Stimulated activated CD4-positive, alpha-beta T cell treated with anti-CD3 and anti-CD28 coated beads, TNF-alpha, amount 100 ng/mL, for 1 hour (primary cell): ENCODE measurements at places on chromosomes 13 and 19.

DNA sequence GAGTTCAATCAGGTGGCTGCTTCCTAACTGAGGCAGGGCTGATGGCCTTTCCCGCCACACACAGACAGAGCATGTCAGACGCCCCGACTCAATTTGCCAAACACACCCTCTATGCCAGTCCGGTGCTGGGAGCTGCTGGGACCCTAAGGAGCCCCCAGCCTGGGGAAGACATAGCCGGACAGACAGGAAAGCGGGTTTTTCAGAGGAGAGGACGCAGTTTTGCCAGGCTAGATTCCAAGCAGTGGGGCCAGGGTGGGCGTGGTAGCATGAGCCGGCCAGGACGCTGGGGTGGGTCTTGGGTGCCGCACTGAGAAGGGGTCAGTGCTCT is 19.8 kb downstream of the MAST3 start:
- DNase-seq: no peak

DNA sequence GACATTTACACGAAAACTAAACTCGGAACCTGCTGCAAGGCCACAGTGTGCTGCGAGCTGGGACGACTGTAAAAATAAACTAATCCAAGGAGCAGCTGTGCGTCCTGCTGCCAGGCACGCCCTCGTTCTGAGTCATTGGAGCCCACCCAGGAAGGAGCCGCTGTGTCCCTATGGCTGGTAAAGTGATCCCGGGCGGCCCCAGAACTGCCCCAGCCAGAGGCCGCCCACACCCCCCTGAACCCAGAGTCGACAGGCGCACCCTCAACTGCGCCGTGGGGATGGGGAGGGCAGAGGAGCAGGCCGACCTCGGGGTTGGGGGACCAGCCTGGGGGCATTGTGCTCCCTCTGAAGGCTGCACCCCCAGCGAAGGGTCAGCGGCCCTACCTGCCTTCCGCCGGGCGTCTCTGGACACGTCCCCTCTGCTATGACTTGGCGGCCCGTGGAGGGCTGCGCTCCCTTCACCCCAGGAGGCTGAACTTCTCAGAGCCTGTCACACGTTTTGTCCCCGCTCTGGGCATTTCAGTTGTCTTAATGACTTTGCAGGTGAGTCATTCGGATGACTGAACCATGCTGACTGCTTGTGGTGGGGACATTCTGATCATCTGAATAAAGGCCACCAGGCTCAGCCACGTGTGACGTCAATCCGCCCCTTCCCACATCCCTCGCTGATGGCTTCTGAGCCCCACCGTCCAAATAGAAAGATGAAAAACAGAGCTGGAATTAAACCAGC is 42.7 kb downstream of the ADPRHL1 start:
- no peak for DNase-seq

GRCh38 chr19:5593343-5594255 is 25.8 kb upstream of the TINCR start:
- DNase-seq: no peak

DNA sequence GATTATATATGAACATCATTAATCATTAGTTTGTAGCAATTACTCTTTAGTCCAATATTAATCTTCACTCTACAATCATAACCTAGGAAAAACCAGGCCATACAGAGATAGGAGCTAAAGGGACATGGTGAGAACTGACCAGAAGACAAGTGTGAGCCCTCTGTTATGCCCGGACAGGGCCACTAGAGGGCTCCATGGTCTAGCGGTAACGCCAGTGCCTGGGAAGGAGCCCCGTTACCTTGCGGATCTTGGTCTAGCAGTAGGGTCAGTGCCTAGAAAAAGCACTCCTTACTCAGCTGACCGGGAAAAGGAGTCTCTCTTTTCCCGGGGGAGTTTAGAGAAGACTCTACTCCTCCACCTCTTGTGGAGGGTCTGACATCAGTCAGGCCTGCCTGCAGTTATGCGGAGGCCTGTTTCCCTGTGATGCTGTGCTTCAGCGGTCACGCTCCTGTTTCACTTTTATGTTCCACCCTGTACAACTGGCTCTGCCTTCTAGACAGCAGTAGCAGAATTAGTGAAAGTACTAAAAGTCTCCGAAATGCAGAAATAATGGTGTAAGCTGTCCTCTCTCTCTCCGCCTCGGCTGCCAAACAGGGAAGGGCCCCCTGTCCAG is 13.8 kb downstream of the OR7D4 start:
- DNase-seq: peak; percentile 9

GRCh38 chr19:17109962-17110598 is 34.5 kb downstream of the MYO9B start:
- DNase-seq: no peak

DNA sequence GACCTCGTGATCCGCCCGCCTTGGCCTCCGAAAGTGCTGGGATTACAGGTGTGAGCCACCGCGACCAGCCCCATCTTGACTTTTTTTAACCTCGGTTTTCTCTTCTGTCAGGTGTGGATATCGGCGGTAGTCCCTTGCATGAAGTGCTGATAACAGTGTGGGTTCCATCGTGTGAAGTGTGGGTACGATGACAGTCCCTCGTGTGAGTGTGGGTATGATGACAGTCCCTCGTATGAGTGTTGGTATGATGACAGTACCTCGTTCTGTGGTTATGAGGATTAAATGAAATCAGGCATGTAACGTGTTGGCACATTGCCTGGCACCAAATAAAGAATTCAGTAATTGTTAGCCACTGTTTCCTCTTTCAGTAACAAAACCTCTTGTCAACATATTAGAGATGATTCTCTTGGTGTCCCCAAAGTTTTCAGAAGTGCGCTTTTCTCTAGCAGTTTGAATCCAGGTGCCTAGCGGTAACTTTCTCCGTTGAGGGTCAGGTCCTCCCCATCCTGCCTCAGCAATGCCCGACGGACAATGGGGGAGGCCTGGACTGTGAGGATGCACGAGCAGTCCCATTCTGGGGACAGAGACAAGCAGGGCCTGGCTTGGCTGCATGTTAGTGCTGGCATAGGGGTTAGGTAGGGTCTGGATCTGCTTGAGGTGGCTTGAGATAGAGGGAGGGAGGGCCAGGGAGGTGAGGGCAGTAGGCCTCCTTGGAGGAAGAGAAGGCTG is 15.3 kb downstream of the GATAD2A start:
- no peak for DNase-seq

DNA sequence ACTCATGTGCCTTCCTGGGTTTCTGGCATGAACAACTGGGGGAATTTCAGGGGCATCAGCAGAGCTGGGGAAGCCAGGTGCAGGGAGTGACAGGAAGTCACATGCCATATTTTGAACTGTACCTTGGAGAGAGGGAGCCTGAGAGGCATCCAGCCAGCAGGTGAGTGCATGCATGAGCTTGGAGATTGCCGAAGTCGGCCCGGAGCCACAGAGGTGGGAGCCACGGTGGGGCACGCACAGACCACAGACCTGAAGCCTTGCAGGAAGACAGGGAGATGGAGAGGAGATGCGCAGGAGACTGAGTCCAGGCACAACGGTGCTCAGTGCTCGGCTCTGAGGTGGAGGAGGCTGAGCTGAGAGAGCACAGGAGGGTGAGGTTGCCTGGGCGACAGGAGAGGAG is 55.1 kb downstream of the CDADC1 start:
- DNase-seq: no peak

- DNase-seq: no peak
Measured at GRCh38 chr13:90763476-90764150, 583.9 kb upstream of the MIR17HG start.

GRCh38 chr13:75371203-75371602 is 110.8 kb downstream of the TBC1D4 start:
- DNase-seq: no peak

GRCh38 chr13:76503766-76504165 is 382.4 kb downstream of the KCTD12 start:
- no peak for DNase-seq

DNA sequence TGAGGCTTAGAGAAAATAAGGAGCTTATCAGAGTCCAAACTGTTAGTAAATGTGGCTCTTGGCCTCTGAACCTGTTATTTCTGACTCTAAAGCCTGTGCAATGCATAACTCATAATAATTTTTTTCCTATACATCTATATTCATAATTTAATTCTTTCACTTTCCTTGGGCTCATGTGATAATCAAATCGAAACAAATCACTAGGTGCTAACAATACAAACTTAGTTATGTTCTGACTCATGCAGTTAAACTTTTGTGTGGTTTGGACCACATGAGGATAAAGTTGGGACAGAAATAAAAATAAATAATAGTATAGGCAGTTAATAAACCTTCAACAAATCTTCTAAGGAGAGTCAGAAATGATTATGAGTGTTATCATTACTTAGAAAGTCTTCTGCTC is 1629.0 kb downstream of the OLFM4 start:
- no peak for DNase-seq

GRCh38 chr13:34847766-34848165 is 94.3 kb upstream of the NBEA start:
- no peak for DNase-seq

DNA sequence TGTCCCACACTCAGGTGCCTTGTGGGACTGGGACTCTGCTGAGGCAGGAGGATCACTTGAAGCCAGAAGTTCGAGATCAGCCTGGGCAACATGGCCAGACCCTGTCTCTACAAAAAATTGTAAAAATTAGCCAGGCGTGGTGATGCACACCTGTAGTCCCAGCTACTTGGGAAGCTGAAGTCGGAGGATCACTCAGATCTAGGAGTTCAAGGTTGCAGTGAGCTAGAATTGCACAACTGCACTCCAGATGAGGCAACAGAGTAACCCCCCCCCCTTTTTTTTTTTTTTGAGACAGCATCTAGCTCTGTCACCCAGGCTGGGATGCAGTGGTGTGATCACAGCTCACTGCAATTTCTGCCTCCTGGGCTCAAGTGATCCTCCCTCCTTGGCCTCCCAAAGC is 11.0 kb upstream of the SYDE1 start:
- DNase-seq: no peak

DNA sequence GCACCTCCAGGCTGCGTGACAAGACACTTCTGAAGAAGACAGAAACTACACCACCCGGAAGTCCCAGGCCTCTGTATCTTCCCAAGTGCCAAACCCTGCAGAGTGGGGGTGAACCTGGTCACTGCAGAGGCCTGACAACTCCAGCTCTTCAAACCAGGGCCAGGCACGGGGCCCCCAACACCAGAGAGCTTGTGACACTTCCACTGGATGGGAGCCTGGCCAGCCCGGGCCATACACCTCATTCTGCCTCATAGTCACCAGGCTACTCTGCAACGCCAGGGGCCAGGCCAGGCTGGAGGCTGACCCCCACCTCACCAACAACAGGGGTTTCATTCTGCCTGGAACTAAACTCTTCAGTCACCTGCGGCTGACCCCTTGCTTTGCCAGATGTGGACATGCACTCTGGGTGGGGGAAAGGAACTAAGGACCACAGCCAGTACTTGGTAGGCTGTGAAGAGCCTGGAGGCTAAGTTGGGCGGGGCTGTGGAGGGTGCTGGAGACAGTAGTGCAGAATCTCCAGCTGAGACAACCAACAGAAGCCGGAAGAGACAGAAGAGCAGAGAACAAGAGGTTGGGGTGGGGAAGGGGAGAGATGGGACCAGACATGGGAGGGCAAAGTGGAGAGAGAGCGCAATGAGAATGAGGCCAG is 23.0 kb downstream of the TUBA3C start:
- DNase-seq: no peak

GRCh38 chr19:4328243-4328990 is 10.2 kb downstream of the STAP2 start:
- peak; percentile 94 for DNase-seq

DNA sequence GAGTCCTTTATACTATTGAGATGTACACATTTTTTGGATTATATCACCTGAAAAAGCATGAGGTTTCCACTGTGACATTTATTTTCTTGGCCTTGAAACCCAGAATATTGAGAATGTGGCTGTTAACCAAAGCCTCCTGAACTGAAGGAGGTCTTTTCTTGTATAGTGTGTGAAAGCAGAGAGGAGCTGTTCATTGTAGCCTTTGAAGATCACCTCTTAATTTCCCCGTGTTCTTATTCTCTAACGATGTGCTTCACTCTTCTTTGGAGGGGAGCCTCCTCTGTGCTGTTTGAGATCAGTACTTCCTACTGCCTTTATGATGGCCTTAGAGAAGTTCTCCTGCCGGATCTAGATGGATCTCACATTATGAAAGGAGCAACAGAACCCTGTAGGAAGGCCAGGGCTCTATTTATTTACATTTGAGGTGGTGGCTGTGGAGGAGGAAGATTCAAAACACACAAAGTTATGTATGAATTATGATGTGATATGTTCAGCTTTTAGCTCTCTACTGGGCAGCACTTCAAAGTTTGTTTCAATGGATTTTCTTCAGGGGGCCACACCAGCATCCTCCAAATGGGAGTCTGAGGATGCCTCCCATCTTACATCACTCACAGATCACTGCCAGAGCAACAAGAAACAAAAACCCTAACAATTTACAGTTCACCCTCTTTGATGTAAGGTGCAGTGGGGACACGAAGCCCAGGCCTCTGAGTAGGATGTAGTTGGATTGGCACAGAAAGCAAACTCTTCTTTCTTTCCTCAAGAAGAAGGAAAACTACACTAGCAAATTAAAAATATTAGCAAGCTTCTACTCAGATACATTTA is 322.3 kb downstream of the DLEU7 start:
- DNase-seq: no peak

- DNase-seq: no peak
Measured at GRCh38 chr13:73107481-73107880, 48.7 kb downstream of the KLF5 start.

DNA sequence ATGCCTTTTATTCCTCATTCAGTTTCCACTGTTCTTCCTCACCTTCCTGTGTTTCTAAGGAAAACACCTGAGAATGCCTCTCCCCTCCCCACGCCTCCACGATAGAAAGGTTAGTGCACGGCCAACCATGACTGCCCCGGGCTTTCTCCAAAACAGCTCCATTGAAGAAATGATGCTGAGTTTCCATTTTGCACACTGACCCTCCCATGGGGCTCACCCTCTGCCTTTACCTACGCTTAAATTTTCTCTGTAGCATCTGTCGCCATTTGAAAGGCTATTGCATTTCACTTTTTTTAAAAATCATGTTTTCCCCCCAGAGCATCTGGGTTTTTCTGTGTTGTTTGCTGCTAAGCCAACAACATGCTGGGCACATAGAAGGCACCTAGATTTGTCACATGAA is 48.2 kb downstream of the ABCC4 start:
- DNase-seq: no peak

DNA sequence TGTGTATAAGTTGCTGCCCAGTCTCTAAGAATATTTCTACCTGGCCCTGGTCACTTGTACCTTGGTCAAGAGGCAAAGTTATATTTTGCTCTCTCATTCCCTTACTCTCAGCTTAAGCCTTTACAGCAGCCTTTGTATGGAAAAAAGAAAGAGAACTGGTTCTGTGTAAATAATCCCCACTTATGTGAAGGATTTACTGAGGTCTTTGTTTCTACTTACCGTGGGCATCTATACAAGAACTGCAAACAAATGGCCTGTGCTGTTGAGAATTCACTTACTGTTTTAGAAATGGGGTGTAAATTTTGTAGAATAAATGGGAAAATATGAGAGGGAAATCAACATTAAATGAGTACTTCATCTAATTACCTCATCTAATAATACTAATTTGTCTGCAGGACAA is 267.4 kb downstream of the PCDH20 start:
- DNase-seq: no peak

DNA sequence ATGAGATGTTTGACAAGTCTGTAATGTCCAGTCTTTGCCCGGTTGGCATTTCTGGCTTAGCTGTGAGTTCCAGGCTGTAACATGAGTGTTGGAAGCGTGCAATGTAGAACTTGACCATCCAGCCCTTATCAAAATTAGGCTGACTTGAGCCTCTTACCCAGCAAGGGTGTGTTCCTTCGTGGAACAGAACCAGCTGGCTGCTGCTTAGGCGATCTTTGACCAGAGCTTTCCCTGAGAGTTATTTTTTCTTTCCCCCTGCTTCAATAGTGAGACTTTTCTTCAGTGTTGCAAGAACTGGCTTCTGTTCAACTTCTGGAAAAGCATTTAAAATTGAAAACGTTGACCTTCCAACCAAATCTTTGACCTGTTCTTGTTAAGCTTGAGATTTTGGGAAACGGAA is 6.5 kb downstream of the TNFSF13B start:
- DNase-seq: no peak

- DNase-seq: no peak
Measured at GRCh38 chr13:95176611-95177259, 124.5 kb downstream of the ABCC4 start.
